ENCODE measurements at places on chromosomes 16 and 17.

GRCh38 chr17:75049057-75049456 lies 2.0 kb downstream of the KCTD2 start:
- DNase-seq = no peak

DNA sequence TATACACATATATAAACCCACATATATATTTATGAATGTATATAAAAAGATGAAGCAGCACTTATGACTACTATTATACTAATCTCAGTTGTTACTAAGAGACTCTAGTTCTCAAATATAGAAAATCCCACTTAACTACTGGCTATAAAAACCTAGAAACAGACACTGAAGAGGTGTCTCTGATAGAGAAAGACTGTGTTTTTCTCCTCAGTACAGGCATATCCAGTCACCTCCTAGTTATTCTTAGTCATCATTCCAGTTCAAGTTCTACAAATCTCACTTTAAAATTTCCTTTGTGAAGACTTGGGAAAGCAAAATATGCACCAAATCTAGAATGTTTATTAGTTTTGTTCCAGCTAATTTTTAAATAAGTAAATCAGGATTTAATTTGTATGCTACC lies 93.9 kb downstream of the STH start:
- no peak for DNase-seq

- DNase-seq = no peak
Observed at GRCh38 chr17:69634844-69635243, 220.3 kb downstream of the MAP2K6 start.

- DNase-seq = peak; percentile 75
Observed at GRCh38 chr17:19762515-19762961, 14.4 kb upstream of the ALDH3A1 start.

GRCh38 chr17:17344507-17345293 lies 41.5 kb downstream of the NT5M start:
- DNase-seq = no peak

GRCh38 chr16:82601989-82602640 lies 24.7 kb upstream of the CDH13 start:
- DNase-seq = no peak

GRCh38 chr17:43800736-43801135 lies 20.5 kb downstream of the CFAP97D1 start:
- DNase-seq = no peak

- no peak for DNase-seq
Observed at GRCh38 chr17:31431852-31432658, 40.6 kb downstream of the RAB11FIP4 start.

GRCh38 chr17:64277831-64278562 lies 14.9 kb upstream of the TEX2 start:
- DNase-seq = no peak

GRCh38 chr17:51957786-51958185 lies 200.7 kb downstream of the CA10 start:
- no peak for DNase-seq

GRCh38 chr17:74245145-74245831 lies 28.7 kb upstream of the DNAI2 start:
- no peak for DNase-seq

- no peak for DNase-seq
Observed at GRCh38 chr16:85206472-85207356, 94.4 kb upstream of the CIBAR2 start.
